ENCODE measurements at places on chromosomes 1 and 21.

GRCh38 chr1:226732856-226733291 is 6.2 kb downstream of the ITPKB start:
- H3K4me3 ChIP-seq = no peak overlapping the region
- peaks cover 26% of the 10 kb centered on the region for H3K4me1 ChIP-seq
- no peak for DNase-seq
- no peaks in the 10 kb centered on the region for H3K27me3 ChIP-seq
- peaks cover 15% of the 10 kb centered on the region for H3K36me3 ChIP-seq
- no peak overlapping the region for H3K27ac ChIP-seq

- peaks cover 28% of the 10 kb centered on the region for H3K36me3 ChIP-seq
- no peak for DNase-seq
- no peaks in the 10 kb centered on the region for H3K27me3 ChIP-seq
- H3K4me1 ChIP-seq = peaks cover 18% of the 10 kb centered on the region
- H3K4me3 ChIP-seq = no peak overlapping the region
Measured at GRCh38 chr1:149929856-149930255, 2.3 kb upstream of the SF3B4 start.

GRCh38 chr21:31888936-31889371 is 16.1 kb downstream of the HUNK start:
- no peaks in the 10 kb centered on the region for H3K27me3 ChIP-seq
- no peak overlapping the region for H3K4me3 ChIP-seq
- no peak overlapping the region for H3K27ac ChIP-seq

- peaks cover 27% of the 10 kb centered on the region for H3K4me1 ChIP-seq
- H3K27ac ChIP-seq = no peak overlapping the region
- DNase-seq = no peak
- peaks cover 13% of the 10 kb centered on the region for H3K36me3 ChIP-seq
Measured at GRCh38 chr1:8384577-8384976, 66.7 kb downstream of the SLC45A1 start.

DNA sequence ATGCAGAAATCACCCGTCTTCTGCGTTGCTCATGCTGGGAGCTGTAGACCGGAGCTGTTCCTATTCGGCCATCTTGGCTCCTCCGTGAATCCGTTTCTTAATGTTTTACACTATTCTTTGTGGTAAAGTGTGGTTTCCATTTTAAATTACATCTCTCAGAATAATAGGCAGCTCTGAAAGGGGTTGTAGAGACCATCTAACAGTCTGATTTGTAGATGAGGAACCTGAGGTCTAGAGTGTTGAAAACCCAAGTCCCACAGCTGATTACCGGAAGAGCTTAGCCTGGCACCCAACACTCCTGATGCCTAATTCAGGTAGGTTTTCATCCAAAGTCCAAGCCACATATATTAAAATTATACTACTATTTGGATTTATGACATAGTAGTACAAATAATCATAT is 144.0 kb downstream of the LEPR start:
- no peaks in the 10 kb centered on the region for H3K27me3 ChIP-seq
- no peak overlapping the region for H3K27ac ChIP-seq
- no peaks in the 10 kb centered on the region for H3K36me3 ChIP-seq
- no peak overlapping the region for H3K4me3 ChIP-seq
- no peak for DNase-seq

DNA sequence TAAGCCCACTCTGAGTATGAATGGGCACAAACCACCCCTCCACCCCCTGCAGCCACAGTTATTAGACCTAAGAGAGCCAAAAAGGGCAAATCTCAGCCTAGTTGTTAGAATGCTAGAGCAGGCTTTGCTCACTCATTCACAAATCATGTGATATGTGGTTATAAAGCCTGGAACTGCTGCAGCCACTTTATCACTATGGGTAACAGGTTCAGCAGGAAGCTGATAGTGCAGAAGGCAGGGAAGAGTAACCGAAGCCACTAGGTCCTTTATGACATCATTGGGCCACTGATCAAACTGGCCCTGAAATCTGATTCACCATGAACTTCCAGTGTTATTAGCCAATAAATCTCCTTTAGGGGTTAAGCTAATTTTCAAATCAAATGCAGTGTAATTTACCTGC is 134.7 kb downstream of the GRIK1 start:
- no peak overlapping the region for H3K27ac ChIP-seq
- no peaks in the 10 kb centered on the region for H3K36me3 ChIP-seq
- no peak for DNase-seq
- no peak overlapping the region for H3K4me3 ChIP-seq

- no peak for DNase-seq
- H3K27ac ChIP-seq = no peak overlapping the region
- peaks cover 29% of the 10 kb centered on the region for H3K4me1 ChIP-seq
- H3K4me3 ChIP-seq = no peak overlapping the region
- no peaks in the 10 kb centered on the region for H3K27me3 ChIP-seq
- peaks cover 19% of the 10 kb centered on the region for H3K36me3 ChIP-seq
Measured at GRCh38 chr1:109543283-109543987, 3.8 kb downstream of the GPR61 start.

DNA sequence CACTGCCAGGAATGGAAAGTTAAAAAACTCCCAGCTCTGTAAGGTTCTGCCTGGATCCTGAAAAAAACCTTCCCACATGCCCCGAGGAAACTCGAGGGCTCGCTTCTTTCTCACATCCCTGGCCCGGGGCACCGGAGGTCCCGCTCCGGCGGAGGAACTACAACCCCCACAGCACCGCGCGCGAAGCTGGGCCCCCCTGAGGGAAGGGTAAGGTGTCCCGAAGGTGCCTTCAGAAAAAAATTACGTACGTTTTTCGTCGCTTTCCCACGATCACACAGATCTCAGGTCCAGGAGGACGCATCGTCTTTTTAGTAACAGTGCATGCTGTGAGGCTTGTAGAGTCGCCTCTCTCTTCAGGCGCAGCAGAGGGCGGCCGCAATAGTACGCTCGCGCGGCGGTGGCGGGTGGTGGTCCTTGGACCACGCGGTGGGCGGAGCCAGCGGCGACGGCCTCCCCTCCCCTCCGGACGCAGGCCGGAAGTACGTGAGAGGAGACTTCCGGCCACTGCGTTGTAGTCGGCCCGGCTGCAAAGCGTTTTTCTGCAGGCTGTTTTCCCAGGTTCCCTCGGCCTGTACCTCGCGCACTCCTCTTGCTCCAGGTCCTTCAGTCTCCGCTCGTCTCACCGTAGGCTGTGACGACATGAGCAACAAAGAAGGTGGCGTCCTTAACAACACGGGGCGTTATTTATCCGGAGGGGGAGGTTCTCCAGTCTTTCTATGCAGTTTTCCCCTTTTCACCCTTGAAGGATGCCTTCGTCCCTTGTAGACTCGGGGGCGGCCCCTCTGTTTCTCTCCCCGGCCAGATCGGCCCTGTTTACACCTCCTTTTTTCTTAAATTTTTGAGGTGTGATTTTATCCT is at the start of gene TSNAX:
Gene TSNAX, plus strand, starts transcription at position 498 of the 858 bp plus-strand sequence. Its CDS starts 142 bp downstream, at position 640.
- peaks cover 16% of the 10 kb centered on the region for H3K4me1 ChIP-seq
- peak within 1 kb of the TSS; percentile 98 for H3K27ac ChIP-seq
- H3K4me3 ChIP-seq = peak within 1 kb of the TSS; percentile 97
- H3K27me3 ChIP-seq = no peaks in the 10 kb centered on the region

- H3K27me3 ChIP-seq = no peaks in the 10 kb centered on the region
- H3K27ac ChIP-seq = no peak overlapping the region
- H3K36me3 ChIP-seq = no peaks in the 10 kb centered on the region
- no peaks in the 10 kb centered on the region for H3K4me1 ChIP-seq
- no peak for DNase-seq
- no peak overlapping the region for H3K4me3 ChIP-seq
Measured at GRCh38 chr21:17834639-17835354, 15.6 kb upstream of the C21orf91 start.

DNA sequence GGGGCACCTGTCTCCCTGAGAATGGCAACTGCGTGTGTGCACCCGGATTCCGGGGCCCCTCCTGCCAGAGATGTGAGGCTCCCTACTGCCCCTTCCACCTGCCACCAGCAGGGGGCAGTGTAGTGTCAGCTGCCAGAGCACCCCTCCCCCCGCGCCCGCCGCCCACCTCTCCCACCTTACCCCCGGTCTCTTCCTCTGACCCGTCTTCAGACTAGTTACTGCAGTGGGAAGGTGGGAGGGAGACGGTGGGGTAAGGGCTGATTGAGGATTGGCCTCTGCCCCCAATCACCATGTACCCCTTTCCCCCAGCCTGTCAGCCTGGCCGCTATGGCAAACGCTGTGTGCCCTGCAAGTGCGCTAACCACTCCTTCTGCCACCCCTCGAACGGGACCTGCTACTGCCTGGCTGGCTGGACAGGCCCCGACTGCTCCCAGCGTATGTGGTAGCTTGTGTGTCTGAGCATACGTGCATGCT is 10.1 kb upstream of the LRRC71 start:
- DNase-seq = no peak
- no peak overlapping the region for H3K4me3 ChIP-seq
- peaks cover 23% of the 10 kb centered on the region for H3K4me1 ChIP-seq
- H3K27ac ChIP-seq = no peak overlapping the region
- peaks cover 3% of the 10 kb centered on the region for H3K36me3 ChIP-seq

GRCh38 chr1:179743679-179744400 is 749 bp downstream of the FAM163A start:
- peaks cover 23% of the 10 kb centered on the region for H3K4me1 ChIP-seq
- H3K27me3 ChIP-seq = peaks cover 54% of the 10 kb centered on the region
- no peak for DNase-seq
- H3K27ac ChIP-seq = no peak overlapping the region

GRCh38 chr1:205980237-205980870 is 22.8 kb downstream of the RAB7B start:
- no peaks in the 10 kb centered on the region for H3K27me3 ChIP-seq
- H3K27ac ChIP-seq = no peak overlapping the region
- H3K36me3 ChIP-seq = no peaks in the 10 kb centered on the region
- peaks cover 29% of the 10 kb centered on the region for H3K4me1 ChIP-seq
- no peak for DNase-seq

DNA sequence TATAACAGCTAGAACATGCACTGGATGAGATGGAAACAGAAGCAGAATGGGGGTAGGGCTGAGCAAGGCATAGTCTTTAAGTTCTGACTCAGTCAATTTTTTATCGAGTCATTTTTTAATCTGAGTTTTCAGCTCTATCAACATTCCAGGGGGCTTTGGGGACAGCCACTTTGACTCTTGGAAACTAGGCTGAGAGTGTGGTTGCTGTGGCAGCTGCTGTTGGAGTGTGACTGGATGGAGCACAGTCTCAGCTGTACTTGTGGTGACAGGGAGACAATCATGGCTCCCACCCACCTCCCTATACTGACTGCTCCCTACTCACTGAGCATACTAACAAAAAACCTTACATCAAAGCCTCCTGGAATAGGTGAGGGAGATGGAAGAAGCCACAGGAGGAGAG is 25.0 kb downstream of the GJA5 start:
- H3K27ac ChIP-seq = no peak overlapping the region
- H3K27me3 ChIP-seq = no peaks in the 10 kb centered on the region
- no peak overlapping the region for H3K4me3 ChIP-seq

DNA sequence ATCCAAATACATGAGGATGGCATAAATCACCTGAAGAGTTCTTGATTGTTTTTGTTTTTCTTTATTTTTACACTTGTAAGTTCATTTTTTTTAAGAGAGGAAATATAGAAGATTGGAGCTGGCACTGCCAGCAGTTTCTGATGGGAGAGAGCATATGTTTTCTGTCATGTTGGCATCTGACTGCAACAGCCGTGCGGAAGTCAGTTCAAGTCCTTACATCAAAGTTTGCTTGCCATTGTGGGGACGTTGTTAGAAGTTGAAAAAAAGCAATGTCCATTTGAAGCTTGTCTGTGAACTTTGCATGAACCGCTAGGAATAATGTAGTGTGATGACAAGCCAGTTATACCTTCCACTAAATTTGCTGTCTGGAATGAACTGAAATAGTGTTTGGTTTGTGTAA is 126.5 kb upstream of the USH2A start:
- H3K36me3 ChIP-seq = no peaks in the 10 kb centered on the region
- no peaks in the 10 kb centered on the region for H3K27me3 ChIP-seq
- H3K4me1 ChIP-seq = no peaks in the 10 kb centered on the region
- H3K27ac ChIP-seq = no peak overlapping the region
- no peak for DNase-seq
- no peak overlapping the region for H3K4me3 ChIP-seq

DNA sequence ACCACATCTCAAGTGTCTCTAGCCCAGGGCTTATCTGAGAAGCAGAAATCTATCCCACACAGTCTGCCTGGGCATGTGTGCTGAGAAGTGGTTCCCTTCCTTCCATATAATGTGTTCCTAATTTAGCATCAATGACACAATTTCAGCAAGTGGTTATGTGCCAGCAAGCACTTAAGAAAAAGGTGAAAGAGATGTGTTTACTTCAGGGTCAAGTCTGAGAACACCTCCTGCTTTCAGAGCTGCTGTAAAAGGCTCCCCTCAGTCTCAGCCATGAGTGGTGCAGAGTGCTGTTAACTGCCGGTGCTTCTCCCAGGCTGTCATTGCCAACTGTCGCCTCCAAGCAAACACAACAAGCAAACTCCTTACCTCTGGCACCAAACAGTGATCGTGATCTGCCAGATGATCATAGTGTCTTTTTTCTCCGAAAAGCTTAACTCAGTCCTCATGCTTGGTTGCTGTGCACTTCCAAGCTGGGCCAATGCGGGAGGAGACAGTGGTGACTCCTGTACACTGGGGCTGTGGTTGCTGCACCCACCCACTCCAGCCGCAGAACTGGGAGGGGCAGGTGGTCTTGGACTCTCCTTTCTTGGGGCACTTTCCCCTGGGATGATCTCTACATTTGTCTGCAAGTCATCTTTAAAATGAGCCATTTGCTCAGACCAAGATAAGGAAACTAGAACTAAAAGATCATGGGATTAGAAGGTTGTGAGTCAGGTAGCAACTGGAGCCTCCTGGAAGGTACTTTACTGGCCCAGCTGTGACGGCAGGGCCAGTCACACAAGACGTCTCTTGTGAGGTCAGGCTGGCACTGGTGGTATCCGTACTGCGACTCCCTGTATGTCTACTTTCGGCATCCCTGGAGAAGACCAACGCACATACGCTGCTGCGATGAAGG is 32.4 kb downstream of the ATP1A1 start:
- H3K4me3 ChIP-seq = no peak overlapping the region
- H3K4me1 ChIP-seq = no peaks in the 10 kb centered on the region
- no peaks in the 10 kb centered on the region for H3K27me3 ChIP-seq
- no peak overlapping the region for H3K27ac ChIP-seq
- peak; percentile 42 for DNase-seq

DNA sequence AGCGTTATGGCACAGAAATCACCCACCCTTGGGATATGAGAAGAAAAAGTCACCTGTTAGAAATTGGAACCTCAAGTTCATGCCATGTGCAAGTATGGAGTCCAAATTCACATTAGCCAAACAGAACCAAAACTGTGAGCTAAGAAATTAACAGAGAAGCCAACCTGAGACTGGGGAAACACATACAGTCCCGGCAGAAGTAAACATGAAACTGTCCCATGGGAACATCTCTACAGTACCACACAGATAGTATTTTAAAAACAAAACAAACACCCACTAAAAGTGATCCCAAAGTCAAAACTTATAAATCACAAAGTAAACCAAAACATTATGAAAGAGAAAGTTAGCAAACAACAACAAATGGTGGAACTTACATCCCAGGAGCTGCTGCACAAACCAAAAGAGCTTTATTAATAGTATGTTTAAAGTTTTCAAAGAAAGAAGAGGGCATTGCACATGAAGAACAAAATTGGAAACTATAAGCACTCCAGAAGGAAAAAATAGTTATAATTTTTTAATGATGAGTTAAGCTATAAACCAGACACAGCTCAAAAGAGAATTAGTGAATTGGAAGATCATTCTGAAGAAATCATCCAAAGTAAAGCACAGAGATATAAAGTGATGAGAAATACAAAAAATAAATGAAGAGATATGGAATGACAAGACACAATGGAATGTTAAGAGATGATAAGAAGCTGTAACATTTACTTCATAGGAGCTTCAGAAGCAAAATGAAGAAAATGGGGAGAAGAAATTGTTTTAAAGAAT is 83.5 kb upstream of the COA6 start:
- no peak overlapping the region for H3K27ac ChIP-seq
- no peaks in the 10 kb centered on the region for H3K36me3 ChIP-seq
- H3K4me3 ChIP-seq = no peak overlapping the region

- H3K27me3 ChIP-seq = no peaks in the 10 kb centered on the region
- H3K36me3 ChIP-seq = peaks cover 6% of the 10 kb centered on the region
- no peak for DNase-seq
- no peak overlapping the region for H3K4me3 ChIP-seq
Measured at GRCh38 chr1:201886103-201886885, 2.4 kb upstream of the SHISA4 start.

All from spinal cord (tissue), 10 donors.